ENCODE measurements at places on chromosomes 1 and 21. TPM values are rescaled to one million over a fixed set of nuclear protein-coding genes. Genes with fewer than 3 reads are reported as not detected.

- DNase-seq, result no peak
Measured at GRCh38 chr1:236699366-236699765, 13.1 kb downstream of the ACTN2 start.

DNA sequence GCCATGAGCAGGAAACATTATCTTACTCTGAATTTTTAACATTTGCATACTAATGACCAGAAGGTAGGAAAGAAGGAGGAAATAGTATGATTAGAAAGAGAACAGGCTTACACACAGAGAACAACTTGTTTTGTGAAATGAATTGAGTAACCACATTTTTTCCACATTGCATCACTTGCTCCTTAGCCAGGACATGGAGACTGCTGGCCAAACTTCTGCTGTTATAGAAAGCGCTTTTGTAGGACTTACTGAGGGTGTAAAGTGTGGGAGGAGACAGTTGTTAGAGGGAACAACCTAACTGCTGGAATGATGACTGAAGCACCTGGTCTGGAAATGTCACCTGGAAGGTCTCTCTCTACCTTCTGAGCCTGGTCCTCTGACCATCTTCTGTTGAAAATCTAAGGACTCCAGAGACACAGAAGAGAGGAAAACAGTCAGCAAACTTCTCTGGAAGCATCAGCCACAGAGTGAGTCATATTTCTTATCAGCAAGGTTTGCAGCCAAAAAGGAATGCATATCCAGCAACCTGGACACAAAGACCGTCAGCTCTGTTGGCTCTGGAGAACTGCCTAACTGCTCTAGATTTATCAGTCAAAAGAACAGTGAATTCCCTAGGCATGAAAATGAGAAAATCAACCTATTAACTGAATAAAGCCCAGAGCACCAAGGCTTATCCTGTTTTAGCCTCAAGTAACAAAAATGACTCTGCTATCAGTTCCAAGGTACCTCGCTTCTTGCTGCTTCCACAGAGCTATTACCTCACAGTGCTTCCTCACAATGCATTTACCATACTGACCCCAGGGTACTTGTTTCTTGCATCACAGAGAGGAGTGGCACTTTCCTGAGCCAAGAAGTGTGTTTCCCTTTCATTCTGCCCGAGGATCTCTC is 88.0 kb upstream of the SLFNL1 start:
- DNase-seq, result no peak

- no peak for DNase-seq
Measured at GRCh38 chr21:16162953-16163352, 433.2 kb downstream of the USP25 start.

- DNase-seq, result no peak
Measured at GRCh38 chr1:34292472-34292871, 115.8 kb downstream of the C1orf94 start.

DNA sequence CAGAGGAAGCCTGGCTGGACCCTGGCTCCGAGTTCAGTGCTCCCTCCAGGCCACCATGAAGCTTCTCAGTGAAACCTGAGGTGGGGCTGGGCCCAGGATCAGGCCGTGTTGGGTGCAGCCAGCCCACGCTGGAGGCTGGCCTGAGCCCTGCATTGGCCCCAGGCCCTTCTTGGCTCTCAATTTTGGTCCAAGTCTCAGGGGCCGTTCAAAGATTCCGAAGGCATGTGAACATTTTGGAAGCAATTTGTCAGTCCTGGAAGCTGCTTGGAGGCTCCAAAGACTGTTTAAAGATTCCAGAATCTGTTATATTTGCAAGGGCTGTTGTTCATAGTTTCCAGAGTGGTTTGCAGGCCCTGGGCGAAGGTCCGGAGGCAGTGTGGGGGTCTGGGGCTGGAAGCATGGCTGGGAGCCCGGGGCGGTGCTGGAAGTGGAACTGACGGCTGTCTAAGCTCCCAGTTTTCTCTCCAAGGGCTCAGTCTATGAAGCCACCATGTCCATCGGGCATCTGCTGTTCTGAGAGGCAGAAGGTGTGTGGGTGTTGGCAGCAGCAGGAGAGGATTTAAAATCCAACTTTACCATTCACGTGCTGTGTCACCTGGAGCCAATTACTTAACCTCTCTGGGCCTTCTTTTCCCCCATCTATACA is 104.9 kb downstream of the EPHB2 start:
- no peak for DNase-seq

DNA sequence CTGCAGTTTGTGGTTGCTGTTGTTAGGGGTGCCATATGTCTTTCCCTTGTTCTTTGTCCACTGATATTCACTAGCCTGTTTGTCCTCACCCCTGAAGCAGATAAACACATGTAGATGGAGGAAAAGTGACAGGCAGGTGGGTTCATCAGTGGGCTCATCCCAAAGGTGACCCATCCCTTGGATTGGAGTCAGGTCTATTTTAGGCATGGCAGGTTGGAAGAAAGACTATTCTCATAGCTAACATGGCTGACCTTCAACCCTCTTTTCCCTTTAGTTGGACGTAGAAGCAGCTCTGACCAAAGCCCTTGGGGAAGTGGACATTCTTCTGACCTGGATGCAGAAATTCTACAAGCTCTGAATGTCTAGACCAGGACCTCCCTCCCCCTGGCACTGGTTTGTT is 5.5 kb downstream of the IL24 start:
- DNase-seq, result no peak

DNA sequence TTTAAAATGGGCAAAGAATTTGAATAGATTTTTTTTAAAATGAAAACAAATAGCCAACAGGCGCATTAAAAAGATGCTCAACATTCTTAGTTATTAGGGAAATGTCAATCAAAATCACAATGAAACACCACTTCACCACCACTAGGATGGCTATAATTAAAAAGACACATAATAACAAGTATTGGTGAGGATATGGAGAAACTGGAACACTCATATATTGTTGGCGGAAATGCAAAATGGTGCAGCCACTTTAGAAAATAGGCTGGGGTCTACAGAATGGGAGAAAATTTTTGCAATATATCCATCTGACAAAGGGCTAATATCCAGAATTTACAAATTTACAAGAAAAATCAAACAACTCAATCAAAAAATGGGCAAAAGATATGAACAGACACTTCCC is 107.8 kb upstream of the FOXD3 start:
- no peak for DNase-seq

GRCh38 chr1:184270556-184270955 is 116.3 kb upstream of the C1orf21 start:
- DNase-seq, result no peak

- DNase-seq, result no peak
Measured at GRCh38 chr1:2912424-2913061, 108.7 kb upstream of the ACTRT2 start.

- DNase-seq, result no peak
Measured at GRCh38 chr1:231871471-231871870, 244.9 kb downstream of the DISC1 start.

DNA sequence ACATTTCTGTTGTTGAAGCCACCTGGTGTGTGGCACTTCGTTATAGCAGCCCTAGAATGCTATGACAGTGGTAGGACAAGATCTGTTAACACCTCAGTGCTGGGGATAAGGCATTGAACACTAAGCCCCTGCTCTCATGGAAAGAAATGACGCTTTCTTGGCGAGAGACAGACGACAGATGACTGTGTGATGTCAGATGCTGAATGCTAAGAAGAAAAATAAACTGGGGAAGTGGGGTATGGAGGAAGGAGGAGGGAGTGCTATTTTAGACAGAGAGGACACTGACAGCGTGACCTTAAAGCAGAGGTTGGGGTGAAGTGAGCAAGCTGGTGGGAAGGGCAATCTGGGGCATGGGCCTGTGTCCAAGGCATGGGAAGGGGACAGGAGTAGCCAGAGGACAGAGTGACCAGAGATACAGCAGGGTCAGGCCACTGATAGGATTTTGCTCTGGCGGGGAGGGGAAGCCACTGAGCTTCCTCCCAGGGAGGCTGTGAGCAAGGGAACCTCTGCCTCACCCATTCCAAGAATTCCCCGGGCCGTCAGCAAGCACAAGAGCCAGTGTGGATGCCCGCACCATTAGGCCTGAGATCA is 15.2 kb downstream of the DOP1B start:
- DNase-seq, result no peak

The SLC25A24 gene
- 59.7 TPM for polyA plus RNA-seq

The MARK1 gene
- 8.3 TPM for polyA plus RNA-seq

The KIAA0040 gene
- polyA plus RNA-seq, result 18.1 TPM

The TMEM52 gene
- polyA plus RNA-seq, result 1.2 TPM

The HPCA gene
- polyA plus RNA-seq, result 0.33 TPM

The CLDN17 gene
- not detected for polyA plus RNA-seq

The GIPC2 gene
- 21.5 TPM for polyA plus RNA-seq

Measured in right renal cortex interstitium (tissue), 3 donors.